ENCODE measurements at places on chromosomes 3 and 15.
A peak's percentile ranks its signal among the peaks of the same experiment; 100 is the strongest.

GRCh38 chr15:81117581-81117980 lies 16.5 kb upstream of the CFAP161 start:
- no peak for DNase-seq

DNA sequence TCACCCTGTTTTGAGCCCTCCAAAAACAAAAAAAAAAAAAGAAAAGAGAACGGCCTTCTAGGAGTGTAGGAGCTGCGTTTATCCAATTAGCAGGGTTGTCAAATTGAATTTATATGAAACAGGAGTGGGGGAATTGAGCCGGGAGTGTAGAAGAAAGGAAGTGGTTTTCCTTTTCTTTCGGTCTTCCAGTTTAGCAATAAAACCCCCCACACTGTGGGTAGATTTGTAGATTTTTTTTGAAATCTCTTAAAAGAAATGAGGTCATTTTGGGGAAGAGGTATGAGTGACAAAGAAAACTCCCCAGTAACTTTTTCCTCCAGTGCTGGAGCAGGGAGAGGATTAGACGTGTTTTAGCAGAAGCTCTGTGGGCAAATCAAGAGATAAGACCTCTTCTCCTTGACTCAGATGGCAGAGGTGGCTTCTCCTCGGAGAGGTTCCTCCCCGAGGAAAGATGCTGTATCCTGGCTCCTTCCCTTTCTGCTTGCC lies 30.8 kb downstream of the BOC start:
- peak; percentile 9 for DNase-seq

DNA sequence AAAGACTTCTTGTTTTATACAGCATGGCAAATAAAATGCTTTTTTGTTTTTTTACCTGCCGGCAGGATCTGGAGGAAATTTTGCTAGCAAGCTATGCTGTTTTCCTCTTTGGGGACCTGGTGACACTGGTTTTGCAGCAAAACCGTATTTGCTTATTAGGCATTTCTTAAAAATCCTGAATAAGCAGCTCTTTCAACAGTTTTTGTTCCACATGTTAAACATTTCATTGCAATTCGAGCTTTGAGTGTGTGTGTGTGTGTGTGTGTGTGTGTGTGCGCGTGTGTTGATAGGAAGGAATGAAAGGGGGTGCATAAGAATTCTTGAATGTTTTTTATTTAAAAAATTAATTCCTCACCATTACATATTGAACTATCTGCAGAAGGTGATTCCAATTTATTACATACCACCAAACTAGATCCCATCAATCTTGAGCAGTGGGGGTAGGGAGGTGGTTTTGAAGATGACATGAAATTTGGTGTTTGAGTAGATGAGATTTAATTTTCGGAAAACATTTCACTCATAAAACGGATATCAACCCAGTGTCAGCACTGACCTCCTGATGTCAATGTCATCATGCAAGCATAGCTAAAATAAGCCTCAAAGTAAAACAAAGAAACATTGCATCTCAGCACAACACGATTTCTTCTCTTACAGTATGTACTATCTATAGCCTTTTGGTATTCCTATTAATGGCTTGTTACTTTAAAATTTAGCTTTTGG lies 17.3 kb downstream of the ZBTB38 start:
- no peak for DNase-seq

DNA sequence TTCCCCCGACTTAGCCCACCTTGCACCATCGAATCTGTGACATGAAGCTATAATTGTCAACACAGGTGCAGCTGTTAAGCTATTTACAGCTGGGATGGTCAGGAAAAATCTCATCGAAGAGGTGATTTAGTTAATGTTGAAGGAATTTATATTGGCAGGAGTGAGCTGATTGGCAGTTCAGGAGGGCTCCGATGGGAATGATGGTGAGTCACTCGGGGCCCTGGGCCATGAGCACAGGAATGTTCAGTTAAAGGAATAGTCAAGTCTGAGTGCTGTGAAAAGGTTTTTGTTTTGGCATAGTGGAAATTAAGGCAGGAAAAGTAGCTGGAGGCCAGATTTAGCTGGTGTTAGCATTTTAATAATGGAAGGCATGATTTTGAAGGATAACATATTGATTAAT lies 95.7 kb downstream of the OXSM start:
- DNase-seq: peak; percentile 86

DNA sequence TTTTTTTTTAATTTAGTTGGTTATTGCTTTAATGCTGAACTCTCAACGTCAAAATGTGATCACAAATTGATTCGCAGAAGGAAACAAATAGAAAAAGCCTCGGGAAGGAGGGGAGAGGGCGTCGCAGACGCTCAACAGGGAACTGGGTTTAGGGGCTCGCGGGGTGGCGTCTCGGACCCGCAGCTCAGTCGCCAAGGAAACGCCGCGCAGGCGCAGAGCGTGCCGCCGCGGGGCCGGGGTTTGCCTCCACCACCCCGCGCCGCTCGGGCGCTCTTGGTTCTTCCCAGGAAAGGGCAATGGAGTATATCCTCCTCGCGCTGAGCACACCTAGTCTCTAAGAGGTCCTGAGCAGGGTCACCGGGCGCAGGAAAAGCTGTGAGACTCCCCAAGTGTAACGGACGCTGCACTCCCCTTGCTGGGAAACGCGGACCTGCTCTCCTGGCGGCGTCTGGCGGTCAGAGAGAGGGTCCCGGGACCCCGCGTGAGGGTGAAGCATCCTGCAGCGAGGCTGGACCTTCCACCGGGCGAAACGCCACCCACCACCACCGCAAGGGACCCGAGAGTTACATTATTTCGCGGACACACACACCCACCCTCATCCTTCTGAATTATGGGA lies 753 bp downstream of the PLCH1 start:
- peak; percentile 78 for DNase-seq

- DNase-seq: no peak
Measured at GRCh38 chr3:196288141-196288460, 575 bp upstream of the PCYT1A start.

- no peak for DNase-seq
Measured at GRCh38 chr3:62823461-62824050, 51.7 kb downstream of the CADPS start.

- DNase-seq: peak; percentile 89
Measured at GRCh38 chr15:79004336-79004735, 59.5 kb upstream of the CTSH start.

- DNase-seq: no peak
Measured at GRCh38 chr3:138768946-138769345, 65.8 kb downstream of the PIK3CB start.

GRCh38 chr3:111227216-111227615 lies 155.6 kb downstream of the NECTIN3 start:
- DNase-seq: peak; percentile 59

DNA sequence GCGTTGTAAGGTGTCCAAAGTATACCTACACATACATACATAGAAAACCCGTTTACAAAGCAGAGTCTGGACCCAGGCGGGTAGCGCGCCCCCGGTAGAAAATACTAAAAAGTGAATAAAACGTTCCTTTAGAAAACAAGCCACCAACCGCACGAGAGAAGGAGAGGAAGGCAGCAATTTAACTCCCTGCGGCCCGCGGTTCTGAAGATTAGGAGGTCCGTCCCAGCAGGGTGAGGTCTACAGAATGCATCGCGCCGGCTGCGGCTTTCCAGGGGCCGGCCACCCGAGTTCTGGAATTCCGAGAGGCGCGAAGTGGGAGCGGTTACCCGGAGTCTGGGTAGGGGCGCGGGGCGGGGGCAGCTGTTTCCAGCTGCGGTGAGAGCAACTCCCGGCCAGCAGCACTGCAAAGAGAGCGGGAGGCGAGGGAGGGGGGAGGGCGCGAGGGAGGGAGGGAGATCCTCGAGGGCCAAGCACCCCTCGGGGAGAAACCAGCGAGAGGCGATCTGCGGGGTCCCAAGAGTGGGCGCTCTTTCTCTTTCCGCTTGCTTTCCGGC lies 318.6 kb downstream of the FGF12 start:
- DNase-seq: no peak

GRCh38 chr3:22960105-22960984 lies 242.8 kb upstream of the UBE2E2 start:
- peak; percentile 50 for DNase-seq

GRCh38 chr15:41465822-41466421 lies 27.8 kb upstream of the ITPKA start:
- DNase-seq: peak; percentile 60

- no peak for DNase-seq
Measured at GRCh38 chr3:54251705-54252104, 129.4 kb downstream of the CACNA2D3 start.

DNA sequence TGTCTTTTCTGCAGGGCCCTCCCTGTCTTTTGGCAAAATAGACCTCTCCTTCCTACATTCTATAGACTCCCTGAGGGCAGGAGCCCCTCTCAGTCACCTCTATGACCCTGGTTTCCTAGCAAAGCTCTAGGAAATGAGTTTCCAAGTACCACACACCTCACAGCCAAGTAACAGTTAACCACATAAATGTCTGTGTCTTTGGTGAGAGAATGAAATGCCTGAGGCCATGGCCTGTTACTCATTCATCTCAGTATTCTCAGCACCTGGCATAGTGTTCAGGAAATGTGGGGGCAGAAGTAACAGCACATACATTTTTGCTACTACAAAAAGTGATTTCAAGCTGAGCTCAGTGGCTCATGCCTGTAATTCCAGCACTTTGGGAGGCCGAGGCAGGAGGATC lies 21.0 kb downstream of the RFT1 start:
- peak; percentile 92 for DNase-seq

DNA sequence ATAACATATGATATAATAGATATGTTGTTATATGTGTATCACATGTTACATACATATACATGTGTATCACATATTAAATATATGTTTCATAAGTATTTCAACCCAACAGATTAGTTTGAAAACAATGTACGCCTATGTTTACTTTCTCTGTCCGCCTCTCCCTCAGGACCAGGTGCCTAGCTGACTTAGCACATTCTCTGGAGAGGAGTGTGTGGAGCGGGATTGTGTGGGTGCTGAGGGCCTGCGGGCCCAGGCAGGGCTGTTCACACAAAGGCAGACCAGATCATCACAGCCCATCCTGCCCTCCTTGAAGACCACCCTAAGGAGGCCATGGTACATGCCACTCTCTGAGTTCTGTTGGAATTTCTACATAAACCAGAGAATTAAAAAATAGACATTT lies 81.0 kb downstream of the PLXNA1 start:
- DNase-seq: no peak

- DNase-seq: no peak
Measured at GRCh38 chr15:83723216-83723615, 69.3 kb downstream of the ADAMTSL3 start.

- peak; percentile 20 for DNase-seq
Measured at GRCh38 chr3:47583320-47584075, 4.8 kb upstream of the CSPG5 start.

GRCh38 chr3:119592861-119593260 lies 4.8 kb upstream of the PLA1A start:
- DNase-seq: no peak

GRCh38 chr3:114364806-114365654 lies 71.2 kb downstream of the TIGIT start:
- no peak for DNase-seq

- peak; percentile 44 for DNase-seq
Measured at GRCh38 chr3:50078622-50079021, 10.1 kb upstream of the RBM5 start.

- no peak for DNase-seq
Measured at GRCh38 chr15:65038836-65039235, 6.4 kb upstream of the SLC51B start.

- no peak for DNase-seq
Measured at GRCh38 chr15:99511866-99512661, 53.7 kb upstream of the MEF2A start.

DNA sequence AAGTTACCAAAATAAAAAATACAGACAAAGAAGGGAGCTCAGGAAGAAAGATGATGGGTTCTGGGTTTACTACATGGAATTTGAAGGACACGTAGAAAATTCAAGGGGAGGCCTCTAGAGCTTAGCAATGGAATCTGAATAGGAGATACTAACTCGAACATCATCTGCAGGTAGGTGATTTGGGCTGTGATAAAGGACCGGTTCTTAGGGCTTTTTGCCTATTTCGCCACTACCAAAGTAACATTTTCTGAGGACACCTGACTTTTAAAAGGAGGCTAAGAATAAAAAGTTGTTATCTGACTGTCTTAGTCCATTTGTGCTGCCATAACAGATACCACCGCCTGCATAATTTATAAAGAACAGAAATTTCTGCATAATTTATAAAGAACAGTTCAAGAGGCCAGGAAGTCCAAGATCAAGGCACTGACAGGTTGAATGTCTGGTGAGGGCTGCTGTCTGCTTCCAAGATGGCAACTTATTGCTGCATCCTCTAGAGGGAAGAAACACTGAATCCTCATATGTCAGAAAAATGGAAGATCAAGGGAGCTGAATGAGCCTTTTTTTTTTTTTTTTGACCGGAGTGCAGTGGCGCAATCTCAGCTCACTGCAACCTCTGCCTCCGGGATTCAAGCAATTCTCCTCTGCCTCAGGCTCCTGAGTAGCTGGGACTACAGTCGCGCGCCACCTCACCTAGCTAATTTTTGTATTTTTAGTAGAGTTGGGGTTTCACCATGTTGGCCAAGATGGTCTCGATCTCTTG lies 67.9 kb upstream of the UBE2E2 start:
- no peak for DNase-seq

- DNase-seq: peak; percentile 77
Measured at GRCh38 chr3:177658354-177658753, 461.1 kb upstream of the TBL1XR1 start.

DNA sequence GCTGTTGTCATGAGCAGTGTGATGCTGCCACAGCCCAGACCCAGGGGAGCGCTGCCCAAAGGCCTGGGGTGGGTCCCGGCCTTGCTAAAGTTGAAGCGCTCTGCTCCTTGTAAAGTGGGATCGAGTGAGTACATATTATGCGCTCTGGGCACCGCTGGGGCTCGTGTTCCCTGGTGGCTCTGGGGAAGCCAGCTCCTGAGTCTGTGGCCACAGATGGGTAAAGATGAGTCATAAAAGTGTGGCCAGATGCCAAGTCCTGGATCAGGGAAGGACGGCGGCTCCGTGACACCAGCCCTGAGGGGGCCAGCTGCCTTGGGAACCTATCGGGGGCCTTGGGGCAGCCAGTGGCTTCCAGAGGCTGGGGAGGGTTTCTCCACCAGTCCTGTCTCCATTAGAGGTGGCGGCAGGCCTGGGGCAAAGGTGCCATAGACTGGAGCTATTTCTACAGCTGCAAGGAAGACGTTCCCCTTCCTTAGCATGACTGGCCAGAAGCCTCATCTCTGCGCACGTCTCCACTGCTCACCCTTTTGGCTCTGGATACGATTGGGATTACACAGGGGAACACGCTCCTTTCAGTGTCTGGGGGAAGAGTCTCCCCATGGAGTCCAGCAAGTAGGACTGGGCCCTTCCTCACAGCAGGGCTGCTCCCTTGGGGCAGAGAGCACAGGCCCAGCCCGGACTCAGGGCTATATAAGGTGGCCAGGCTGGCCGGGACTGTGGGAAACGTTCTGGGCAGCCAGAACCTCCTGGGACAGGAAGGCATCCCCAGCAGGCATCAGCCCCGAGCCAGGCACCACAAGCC lies 1.2 kb upstream of the ITIH4 start:
- DNase-seq: peak; percentile 85

DNA sequence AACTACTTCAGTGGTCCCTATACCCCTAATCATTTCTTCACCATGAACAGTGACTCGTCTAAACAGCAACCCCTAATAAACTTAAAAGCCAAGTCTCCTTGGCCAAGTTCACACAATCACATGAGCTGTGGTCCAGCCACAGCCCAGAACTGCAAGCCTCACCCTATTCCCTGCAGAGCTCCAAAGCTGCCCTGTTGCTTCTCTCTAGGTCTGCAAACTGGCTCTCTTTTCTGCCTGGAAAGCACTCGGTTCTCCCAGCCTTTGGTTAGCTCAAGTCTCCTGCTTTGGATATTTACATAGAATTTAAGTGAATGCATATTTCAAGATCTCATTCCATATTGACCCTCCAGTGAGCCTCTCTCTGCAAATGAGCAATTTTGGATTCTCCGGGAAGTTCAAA lies 107.0 kb downstream of the TOP2B start:
- DNase-seq: no peak

GRCh38 chr15:86059851-86060250 lies 19.8 kb upstream of the AGBL1 start:
- no peak for DNase-seq

GRCh38 chr3:122390665-122391064 lies 6.7 kb downstream of the FAM162A start:
- DNase-seq: no peak
